Mesothelial cell of epicardium (in vitro differentiated cells): ENCODE measurements at places on chromosomes 12 and 14.

DNA sequence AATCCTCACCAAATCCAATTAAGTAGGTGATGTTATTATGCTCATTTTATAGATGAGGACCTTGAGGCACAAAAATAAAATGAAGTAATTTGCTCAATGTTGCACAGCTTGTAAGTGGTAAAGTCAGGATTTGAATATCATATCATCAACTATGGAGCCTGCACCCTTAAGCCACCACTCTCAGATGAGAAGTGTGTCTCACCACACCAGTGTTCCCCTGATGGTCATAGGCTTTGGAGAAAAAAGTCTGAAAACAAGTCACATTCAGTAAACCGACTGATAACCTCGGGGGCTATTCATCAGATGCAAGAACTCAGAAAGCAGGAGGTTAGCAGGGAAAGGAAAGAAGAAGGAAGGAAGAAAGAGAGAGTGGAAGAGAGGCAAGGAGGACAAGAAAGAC, 2.8 kb downstream of the TSHR start:
- DNase-seq: no peak

- DNase-seq: no peak
Observed at GRCh38 chr12:132710043-132710404, 618 bp upstream of the PGAM5 start.

DNA sequence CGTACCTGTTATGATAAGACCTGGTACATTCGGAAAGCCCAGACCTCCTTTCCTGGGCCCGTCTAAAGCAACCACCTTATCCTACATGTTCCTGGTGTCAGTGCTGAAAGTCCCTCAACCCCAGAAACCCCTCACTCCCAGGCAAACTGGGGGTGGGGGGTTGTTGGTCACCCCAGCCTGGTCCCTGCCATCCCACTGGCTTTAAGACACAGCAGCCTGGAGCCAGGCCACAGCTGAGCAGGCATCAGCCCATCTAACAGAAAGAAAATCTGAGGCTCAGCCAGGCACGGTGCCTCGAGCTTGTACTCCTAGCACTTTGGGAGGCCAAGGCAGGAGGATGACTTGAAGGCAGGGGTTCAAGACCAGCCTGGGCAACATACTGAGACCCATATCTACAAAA, 4.5 kb downstream of the SELPLG start:
- DNase-seq: no peak

DNA sequence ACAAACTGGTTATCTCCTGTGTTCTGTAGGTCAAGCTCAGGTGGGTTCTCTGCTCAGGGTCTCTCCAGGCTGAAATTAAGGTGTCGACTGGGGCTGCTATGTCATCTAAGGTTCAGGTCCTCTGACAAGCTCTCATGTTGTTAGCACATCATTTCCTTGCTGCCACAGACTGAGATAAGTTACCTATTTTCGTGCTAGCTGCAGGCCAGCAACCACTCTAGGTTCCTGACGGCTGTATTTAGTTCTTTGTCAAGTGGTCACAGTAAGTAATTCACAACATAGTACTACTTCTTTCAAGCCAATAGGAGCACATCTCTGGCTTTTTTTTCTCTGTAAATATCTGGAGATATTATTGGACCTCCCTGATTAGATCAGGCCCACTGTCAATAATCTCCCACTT, 169.3 kb upstream of the CAND1 start:
- no peak for DNase-seq

GRCh38 chr12:34303091-34303870, 281.0 kb downstream of the ALG10 start:
- no peak for DNase-seq

- no peak for DNase-seq
Observed at GRCh38 chr12:30622509-30622908, 73.2 kb downstream of the IPO8 start.

- DNase-seq: no peak
Observed at GRCh38 chr12:8698132-8698851, 501 bp downstream of the RIMKLB start.

GRCh38 chr12:94760786-94761185, 110.4 kb upstream of the TMCC3 start:
- DNase-seq: no peak

DNA sequence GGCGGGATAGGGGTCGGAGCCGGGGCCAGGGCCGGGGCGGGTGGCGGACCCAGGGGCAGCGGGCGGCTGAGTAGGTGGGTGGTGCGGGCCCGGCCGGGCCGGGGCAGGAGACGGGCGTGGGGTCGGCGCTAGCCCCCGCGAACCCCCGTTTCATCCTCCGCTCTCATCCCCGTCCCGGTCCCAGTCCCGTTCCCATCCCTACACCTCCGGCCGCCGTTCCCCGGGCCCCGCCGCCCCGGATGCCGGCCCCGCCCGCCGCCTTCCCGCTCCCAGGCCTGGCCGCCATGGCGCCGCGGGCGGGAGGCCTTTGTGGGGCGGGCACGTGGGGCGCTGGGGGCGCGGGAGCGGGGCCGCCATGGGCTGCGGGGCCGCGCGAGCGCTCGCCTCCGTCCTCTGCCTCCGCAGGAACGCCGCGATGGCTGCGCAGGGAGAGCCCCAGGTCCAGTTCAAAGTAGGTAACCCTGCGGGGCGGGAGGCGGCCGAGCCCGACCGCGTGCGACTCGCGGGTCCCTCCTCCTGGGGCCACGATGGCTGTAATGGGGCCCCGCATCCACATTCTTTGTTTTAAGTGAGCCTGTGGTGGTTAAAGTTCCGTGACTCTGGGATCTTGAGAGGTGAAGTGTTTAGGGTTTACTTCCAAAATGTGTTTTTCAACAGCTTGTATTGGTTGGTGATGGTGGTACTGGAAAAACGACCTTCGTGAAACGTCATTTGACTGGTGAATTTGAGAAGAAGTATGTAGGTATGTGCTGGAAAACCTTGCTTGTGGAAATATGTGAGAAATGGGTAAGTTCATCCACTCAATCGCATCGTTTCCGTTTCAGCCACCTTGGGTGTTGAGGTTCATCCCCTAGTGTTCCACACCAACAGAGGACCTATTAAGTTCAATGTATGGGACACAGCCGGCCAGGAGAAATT, 572 bp downstream of the RAN start:
- peak; percentile 38 for DNase-seq

GRCh38 chr14:92590176-92590575, 76.6 kb downstream of the RIN3 start:
- DNase-seq: no peak

DNA sequence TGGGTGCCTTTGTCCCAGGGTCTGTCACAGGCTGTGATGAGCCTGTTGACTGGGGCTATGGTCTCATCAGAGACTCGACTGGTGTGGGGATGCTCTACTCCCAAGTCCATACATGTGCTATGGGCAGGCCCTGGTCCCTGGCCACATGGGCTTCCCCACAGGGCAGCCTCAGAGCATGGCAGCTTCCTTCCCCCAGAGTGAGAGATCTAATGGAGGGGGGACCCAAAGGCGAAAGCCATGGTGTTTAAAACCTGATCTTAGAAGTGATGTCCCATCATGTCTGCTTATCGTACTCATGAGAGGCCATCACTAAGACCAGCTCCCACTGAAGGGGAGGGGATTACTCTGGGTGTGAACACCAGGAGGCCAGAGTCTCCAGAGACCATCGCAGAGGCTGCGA, 279.0 kb upstream of the RTL1 start:
- DNase-seq: no peak

DNA sequence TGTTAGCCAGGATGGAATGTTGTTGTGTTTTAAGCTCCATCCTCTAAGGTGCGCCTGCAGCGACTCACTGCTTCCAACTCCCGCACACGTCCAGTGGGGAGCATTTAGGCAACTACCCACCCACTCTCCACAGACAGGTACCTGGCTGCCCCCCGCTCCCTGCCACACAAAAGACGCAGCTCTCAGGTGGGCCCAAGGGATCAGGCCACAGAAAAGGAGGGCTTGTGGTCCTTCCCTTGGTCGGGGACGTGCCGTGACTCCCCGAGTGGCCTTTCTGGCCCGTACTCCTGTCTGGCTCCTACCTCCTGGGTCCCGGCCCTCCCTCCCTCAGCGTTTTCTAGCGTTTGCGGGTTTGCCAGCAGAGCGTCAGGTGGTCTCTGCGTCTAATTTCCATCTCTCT, 16.2 kb downstream of the TEDC1 start:
- no peak for DNase-seq

- DNase-seq: no peak
Observed at GRCh38 chr14:56170028-56170427, 51.8 kb downstream of the PELI2 start.

DNA sequence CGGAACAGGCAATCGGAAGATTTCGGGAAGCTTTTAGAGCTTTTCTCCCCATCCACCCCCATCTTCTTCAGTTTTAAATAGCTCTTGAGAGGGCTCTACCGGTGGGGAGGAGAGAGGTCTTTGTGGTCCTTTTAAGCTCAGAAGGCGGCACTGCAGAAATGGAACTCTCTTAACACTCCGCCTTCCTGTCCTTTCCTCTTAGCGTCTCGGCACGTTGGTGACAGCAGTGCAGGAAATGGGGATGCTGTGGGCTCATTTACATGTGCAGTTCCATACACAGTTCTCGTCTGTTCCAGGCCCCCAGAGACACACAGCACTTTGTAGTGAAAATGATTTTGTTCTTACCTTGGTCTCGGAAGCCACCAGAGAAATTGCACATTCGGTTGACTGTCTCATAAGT, 50.4 kb upstream of the RIN3 start:
- DNase-seq: peak; percentile 3

DNA sequence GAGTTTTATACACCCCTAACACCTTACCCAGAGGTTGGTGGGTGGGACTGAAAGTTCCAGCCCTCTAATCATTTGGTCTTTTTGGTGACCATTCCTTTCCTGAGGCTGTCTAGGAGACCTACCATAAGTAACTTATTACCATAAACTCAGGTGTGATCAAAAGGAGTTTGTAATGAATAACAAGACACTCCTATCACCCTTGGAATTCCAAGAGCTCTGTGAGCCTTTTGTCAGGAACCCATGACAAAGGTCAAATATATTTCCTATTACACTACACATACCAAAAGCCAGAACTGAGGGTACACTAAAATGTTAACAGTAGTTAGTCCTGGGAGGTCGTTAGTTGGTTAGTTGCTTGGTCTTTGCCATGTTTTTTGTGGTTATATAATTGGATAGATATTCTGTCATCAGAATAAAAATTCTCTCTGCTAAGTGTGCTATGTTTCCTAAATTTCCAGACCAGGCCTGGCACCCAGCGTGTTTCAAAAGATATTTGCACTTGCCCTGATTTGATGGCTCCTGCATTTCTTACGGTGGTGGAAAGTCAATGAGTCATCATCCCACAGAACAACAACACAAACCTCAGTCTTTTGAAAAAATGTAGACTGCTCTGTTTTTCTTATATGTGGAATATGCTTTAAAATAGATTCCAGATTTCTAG, 27.0 kb upstream of the AKAP5 start:
- DNase-seq: no peak

DNA sequence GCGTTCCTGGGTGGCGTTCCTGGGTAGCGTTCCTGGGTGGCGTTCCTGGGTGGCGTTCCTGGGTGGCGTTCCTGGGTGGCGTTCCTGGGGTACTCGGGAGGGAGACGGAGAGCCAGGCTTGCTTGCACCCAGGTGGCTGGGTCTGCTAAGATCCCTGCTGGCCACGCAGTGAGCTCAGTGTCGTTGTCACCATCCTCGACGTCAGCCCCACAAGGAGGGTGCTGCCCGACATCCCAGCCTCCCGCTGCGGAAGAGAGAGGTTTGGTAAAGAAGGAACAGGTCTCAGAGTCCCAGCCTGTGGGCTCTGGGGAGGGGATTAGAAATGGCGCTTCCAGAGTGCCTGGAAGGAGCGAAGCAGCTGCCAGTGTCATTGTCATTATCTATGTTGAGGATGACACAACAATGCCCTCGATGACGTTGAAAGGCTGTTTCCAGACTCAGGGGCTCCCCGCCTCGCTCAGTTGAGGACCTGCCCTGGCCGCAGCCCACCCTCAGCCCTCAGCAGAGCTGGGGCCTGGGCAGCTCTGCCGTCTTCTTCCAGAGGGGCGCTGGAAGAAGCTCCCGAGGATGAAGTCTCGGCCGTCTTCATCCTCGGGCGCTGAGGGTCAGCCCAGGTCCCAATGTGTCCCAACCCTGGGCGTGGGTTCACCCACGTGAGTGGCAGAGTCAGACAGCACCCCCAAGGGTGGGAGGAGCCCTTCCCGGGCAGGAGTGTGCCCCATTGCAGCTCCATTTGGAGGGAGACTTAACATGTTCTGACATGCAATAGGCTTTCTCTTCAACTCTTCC, 328.8 kb downstream of the ADGRD1 start:
- DNase-seq: no peak

GRCh38 chr12:54304187-54304810, 3.5 kb upstream of the NFE2 start:
- no peak for DNase-seq

DNA sequence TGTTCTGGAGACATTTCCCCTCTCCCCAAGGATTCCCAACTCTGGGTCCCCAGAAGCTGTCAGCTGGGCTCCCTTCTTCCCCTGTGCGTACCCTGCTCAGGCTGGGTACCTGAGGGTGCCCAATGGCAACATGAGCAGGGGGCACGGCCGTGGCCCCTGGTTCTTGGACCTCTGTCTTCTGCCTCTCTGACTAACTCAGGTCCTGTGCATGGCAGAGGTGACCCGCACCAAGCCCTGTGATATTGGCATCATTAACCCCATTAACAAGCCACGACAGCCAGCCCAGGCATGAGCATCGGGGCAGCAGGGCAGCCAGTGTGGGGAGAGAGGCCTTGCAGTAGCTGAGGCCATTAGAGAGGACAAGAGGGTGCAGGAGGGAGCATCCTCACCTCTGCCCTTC, 28.4 kb downstream of the RTL1 start:
- DNase-seq: no peak

GRCh38 chr12:75982979-75983660, 48.5 kb downstream of the PHLDA1 start:
- DNase-seq: no peak

- DNase-seq: no peak
Observed at GRCh38 chr14:95424529-95424928, 91.9 kb downstream of the SYNE3 start.

DNA sequence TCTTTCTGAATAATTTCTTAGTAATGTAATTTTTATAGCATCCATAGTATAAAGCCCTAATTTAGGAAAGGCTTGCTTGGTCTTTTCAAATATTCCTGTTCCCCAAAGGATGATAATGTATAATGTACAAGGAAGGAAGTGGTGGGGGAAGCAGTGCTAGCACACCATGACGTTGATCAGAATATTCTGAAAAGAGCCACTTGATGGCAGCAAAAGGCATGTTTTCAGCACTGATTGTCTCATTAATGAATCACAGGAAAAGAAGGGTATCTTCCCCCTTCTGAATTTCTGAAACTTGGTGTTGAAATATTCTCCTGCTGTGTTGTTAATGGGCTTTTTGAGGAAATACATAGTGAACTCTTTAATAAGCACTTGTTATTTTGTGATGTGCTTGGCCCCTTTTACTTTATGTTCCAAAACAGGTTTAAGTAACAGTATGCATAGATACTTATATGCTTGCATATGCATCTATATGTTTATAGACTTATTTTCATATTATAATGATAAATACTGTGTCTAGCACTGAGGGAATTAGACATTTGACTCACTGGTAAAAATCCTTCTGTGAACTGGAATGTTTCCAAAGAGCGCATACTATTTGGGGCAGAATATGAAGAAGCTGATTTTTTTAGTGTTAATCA, 122.0 kb downstream of the TMEM117 start:
- DNase-seq: no peak

DNA sequence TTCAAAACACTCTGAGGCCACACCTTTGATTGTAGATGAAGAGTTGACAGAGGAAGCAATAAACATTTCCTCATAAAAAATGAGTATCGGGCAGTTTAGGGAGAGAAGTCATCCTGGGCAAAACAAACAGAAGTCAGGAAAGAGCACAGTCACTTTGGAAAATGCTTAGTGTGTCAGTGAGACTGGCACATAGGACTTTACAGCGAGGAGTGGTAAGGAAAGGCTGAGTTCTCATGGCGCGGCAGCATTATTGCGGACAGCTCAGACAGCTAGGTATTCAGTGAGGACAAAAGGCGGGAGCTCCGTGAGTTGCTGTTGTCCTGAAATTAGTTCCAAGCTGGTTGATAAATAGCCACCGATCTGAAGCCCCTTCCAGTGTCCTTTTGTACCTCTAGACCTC, 229.9 kb downstream of the SNAPC1 start:
- DNase-seq: no peak
